ENCODE measurements at places on chromosomes 11 and 22.

DNA sequence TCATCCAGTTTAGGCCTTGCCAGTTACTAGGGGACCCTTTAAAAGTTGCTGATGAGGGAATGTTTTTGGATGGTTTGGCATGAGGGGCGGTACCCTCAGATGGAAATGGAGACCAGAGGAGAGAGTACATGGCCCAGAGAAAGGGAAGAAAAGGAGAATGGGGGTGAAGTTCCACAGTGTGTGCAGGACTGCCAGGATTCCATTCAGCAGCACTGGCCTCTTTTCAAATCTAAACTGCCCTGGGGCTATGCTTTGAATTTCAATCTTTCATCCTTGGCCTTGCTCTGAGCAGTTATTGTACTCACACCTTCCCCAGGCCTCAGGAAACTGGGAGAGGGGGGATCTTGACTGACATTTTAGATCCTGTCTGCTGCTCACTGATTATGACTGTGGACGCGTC, 3.0 kb downstream of the SLC3A2 start:
- DNase-seq = no peak

DNA sequence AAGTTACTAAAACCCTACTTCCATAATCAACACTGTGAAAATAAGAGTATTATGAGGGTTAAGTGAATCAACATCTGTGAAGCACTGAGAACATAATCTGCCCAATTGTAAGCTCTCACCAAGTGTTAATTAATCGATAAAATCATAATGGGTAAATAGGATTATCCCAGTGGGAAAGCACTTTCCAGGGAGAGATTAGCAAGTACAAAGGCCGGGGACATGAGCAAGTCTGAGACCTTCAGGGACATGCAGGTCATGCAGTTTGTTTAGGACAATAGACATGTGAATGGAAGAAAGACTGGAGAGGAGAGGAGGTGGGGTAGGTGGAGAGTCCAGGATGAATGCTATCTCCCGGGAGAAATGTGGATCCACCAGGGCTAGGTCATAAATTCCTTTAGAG, 57.8 kb upstream of the FIBIN start:
- no peak for DNase-seq

DNA sequence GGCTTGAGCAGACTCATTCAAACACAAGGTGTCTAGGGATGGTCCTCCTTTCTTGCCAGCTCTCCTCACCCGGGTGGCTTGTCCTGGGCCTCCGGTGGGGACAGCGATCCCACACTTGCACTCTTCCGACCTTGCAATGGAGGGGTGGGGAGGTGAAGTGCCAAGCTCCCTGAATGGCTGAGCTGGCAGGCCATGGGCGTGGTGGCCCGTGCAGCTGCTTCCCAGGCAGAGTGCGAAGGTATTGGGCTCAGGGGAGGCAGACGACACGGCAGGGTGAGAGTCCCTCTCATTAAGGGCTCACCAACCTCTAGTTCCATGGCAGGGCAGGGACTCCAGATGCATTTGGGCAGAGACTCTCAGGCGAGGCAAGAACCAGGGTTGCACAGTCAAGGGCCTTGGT, 11.0 kb upstream of the RASL10A start:
- DNase-seq = no peak

DNA sequence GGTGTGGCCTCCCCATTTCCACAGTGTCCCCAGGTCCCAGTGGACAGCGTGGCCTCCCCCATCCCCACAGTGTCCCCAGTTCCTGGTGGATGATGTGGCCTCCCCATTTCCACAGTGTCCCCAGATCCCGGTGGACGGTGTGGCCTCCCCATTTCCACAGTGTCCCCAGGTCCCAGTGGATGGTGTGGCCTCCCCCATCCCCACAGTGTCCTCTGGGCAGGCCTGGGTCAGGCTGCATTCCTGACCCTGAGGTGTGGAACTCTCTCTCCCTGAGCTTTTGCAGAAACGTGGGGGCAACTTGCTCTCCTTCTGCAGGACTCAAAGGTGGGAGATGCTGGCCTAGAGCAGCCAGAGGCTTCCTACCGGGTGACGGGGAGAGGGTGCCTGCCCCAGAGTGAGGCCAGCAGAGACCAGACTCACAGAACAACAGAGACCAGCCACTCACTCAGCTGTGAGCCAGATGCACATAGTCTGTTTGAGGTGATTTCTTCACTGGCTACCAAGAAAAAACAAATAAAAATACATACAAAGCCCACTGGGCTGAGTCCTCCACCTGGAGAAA, 85.8 kb upstream of the FGF3 start:
- DNase-seq = no peak

DNA sequence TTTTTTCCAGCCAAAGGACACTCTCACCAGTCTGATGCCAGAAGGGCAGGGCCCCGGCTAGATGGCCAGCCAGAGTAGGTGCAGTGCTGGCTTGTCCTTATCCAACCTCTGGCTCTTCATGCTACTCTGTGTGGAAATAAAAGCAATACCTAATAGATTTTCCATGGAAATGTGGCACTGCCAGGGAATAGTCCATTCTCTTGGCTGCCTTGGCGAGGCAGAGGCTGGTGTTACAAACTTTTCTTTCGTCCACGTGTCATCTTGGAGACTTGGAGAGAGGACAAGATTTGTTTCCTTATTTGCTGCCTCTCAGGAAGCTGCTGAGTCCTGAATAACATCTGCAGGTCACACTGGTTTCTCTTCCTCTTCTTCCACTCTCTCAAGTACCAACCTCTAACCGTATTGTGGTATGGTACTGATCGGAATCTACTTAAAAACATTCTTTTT, 17.2 kb upstream of the C1QTNF4 start:
- DNase-seq = no peak

DNA sequence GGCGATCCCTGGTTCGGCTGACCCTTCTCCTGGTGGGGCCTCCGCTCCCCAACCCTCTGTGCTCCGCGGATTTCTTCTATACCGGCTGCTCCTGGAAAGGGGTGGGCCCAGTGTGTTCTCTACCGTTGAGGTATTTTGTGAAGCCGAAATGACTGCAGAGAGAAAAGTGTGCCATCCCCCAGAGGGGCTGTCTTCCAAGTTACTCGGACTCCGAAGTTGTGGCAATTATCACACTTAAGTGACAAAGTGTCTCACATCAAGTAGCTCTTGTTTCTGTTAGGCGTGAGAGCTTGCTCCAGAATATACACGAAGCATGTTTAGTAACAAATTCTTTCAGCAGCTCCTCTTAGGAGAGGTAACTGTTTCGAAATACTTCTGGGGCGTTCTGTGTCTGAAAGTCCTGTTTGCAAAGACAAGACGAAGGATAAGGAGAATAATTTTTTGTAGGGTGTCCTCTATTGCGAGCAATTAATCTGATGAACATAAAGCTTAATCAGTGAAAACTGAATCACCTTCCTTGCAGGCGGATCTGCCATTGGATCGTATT, 434 bp downstream of the XPNPEP3 start:
- no peak for DNase-seq

- DNase-seq = no peak
Measured at GRCh38 chr22:23305321-23305910, 125.1 kb downstream of the BCR start.

Data from right lobe of liver (tissue), 6 donors.